KG1 (cell line): ENCODE measurements at places on chromosomes 13 and 19.

- no peak for DNase-seq
These were observed 318.8 kb downstream of the SLITRK1 start for GRCh38 chr13:83563499-83563898.

GRCh38 chr19:40348961-40349507 lies 539 bp downstream of the PLD3 start:
- DNase-seq = peak; percentile 5

DNA sequence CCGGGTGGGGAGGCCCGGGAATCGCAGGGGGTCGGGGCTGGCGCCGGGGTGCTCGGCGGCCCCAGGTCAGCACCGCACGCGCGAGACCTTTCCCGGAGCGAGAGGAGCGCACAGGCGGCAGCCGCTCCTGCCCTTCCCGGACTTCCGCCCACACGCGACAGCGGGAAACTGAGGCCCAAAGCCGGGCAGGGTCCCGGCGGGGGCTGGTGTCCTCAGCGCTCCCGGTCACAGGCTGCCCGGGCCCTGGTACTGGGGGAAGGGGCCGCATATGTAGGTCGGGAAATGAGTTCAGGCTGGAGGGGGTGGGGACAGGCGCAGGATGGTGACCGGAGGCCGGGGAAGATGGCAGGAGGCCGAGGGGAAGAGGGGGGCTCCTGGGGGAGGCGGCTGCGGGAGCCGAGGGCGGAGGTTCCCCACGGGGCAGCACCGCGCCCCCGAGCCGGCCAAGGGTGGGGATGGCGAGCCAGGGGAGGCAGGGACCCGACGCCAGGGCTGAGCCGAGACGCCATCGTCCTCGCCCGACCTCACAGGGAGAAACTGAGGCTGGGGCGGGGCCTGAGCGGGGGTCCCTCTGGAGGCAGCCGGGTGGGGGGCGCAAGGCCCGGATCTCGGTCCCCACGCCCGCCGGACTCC lies 662 bp downstream of the CBARP start:
- DNase-seq = no peak

- DNase-seq = no peak
These were observed 3.5 kb downstream of the SPINT2 start for GRCh38 chr19:38267761-38268483.

- no peak for DNase-seq
These were observed 75.1 kb downstream of the GNG7 start for GRCh38 chr19:2627319-2627829.

DNA sequence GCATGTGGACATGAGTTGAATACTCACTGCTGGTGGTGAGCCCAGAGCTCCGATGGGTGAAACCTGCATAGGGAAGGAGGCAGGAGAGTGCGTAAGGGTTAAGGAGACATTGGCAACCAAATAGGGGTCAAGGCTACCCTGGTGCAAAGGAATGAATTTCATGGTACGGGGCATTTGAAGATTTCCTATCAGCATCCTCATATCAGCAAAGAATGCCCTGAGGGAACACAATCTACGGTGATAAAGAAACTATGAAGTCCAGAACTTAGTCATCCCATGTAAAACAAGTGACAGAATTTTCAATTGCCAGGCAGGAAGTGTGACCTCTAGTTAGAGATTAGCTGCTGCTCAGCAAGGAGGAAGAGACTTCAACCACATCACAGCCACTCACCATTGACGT lies 64.9 kb downstream of the MBD3L1 start:
- no peak for DNase-seq

GRCh38 chr13:112481458-112481857 lies 105.3 kb downstream of the SPACA7 start:
- no peak for DNase-seq

GRCh38 chr19:35476149-35476548 lies 14.1 kb downstream of the KRTDAP start:
- DNase-seq = no peak

DNA sequence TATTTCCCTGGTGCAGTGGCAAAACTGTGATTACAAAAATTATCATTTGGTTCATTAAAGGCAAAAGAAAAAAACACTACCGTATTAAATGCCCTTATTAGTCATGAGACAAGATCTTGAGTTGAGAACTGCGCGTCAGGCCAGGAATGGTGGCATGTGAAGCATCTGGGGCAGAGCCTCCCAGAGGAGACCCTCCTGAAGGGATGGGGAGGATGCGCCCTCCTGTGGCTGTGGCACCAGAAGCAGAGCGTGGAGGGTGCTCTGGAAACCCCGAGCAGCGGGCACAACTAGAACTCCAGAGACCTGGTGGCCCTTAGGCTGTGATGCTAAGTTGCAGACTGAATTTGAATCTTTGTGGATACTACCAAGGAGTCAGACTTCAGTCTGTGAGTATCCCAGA lies 11.5 kb downstream of the CUL4A start:
- no peak for DNase-seq

GRCh38 chr13:102724923-102725322 lies 30.1 kb upstream of the METTL21C start:
- no peak for DNase-seq

DNA sequence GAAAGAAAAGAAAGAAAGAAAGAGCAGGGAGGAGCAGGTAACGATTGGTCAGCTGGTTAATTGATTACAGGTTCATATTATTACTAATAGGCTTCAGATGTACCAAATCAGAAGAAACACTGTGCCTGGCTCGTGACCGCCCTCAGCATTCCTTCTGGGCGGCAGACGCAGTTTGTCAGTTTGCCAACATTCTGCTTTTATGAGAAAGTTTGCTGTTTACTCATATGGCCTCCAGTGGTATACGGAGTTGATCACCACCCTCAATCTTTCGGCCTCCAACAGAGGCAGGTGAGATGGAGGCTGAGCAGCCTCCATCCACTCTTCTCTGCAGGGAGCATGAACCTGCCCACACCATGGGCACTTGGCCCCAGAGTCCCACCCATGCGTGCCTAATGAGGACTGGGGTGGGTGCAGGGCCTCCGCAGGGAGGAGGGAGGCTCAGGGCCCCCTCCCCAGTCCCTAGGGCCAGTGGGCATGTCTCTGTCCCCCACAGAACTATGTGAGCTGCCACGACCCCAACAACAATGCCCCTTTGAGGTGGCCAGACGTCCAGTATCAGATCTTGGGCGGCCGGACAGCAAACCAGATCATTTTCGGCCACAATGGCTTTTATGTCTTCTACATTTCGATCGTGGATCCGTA lies 8.8 kb downstream of the PRR22 start:
- no peak for DNase-seq

DNA sequence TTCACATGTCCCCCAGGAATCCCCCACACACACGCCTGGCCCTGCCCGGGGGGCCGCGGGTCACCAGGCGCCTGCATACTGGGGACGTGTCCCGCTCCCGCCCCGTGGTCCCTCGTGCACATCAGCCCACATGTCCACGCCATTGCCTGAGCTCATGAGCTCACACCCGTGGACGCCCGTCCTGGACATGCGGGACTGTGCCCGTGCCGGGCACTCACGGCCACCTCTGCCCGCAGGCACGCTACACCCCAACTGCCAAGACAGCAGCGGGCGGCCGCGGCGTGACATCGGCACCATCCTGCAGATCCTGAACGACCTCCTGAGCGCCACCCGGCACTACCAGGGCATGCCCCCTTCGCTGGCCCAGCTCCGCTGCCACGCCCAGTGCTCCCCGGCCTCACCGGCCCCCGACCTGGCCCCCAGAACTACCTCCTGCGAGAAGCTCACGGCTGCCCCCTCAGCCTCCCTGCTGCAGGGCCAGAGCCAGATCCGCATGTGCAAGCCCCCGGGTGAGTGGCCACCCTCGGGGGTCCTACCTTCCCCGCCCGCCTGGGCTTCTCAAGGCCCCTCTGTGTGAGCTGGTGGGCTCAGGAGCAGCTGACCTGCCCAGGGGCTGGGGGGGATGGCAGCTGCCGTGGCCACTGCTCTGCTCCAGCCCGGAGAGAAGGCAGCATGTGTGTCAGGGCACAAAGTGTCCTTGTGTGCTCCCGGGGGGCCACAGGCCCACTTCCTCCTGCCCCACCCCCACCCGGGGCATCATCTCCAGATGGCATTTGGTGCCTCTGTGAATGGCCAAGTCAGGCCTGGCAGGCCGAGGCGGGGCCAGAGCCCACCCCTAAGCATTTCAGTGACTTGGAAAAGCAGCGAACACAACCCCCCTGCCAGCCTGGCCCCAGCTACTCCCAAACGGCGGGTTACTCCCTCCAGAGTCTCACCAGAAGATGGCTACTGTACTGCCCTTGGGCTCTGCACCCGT lies 7.1 kb downstream of the MIDN start:
- DNase-seq = no peak

DNA sequence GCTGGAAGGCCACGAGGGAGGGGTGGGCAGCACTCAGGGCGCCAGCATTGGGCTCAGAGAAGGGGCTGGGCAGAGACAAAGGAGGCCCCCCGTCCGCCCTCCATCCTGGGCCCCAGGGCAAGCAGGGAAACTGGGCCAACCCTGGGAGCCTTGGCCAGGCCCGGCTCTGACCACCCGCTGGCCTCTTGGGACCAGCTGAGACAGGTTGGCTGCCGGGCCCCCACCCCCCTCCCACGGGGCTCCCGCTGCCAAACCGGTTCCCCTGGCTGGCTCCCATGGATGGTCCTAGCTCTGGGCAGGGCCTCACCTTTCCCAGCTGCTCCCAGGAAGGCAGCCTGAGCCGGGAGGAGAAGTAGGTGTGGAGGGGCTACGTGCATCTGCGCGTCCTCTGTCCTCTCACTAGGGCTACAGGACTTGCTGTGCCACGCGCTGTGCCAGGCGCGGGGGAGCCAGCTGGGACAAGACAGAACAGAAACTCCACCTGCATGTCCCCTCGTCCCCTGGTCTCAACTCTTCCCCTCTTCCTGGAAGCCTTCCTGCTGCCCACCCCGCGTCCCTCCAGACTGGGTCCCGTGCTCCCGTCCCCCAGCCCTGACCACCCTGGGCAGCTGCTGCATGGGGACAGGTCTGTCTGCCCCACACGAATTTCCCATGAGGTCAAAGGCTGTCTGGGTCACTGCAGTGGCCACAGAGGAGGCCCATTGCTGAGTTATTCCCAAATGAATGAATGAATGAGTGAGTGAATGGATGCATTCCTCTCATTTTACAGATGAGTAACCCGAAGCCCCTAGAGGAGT lies 29.1 kb upstream of the NCCRP1 start:
- DNase-seq = no peak

GRCh38 chr13:44664308-44664707 lies 88.2 kb upstream of the TSC22D1 start:
- no peak for DNase-seq

GRCh38 chr13:88752041-88752440 lies 1080.9 kb downstream of the SLITRK5 start:
- DNase-seq = no peak

GRCh38 chr19:29255912-29256311 lies 43.0 kb upstream of the UQCRFS1 start:
- DNase-seq = no peak

DNA sequence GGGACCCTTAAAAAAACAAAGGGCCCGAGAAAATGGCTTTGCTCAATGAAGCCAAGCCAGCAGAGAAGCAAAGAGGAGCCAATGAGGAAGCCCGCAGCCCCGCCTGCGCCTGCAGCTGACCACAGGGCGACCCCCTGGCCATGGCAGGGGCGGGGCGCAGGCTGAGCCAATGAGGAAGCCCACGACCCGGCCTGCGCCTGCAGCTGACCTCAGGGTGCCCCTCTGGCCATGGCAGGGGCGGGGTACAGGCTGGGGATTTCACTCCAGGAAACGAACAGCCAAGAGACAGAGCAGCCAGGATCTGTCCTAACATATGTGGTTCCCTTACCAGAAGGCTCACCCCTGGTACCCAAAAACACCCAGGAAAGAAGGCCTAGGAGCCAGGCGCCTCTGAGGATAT lies 101.4 kb downstream of the STK24 start:
- no peak for DNase-seq

GRCh38 chr19:16628984-16629691 lies 1.1 kb upstream of the MED26 start:
- DNase-seq = no peak

GRCh38 chr19:57720878-57721277 lies 6.5 kb downstream of the ZNF671 start:
- DNase-seq = no peak

GRCh38 chr13:29471551-29471950 lies 123.9 kb downstream of the SLC7A1 start:
- DNase-seq = no peak

DNA sequence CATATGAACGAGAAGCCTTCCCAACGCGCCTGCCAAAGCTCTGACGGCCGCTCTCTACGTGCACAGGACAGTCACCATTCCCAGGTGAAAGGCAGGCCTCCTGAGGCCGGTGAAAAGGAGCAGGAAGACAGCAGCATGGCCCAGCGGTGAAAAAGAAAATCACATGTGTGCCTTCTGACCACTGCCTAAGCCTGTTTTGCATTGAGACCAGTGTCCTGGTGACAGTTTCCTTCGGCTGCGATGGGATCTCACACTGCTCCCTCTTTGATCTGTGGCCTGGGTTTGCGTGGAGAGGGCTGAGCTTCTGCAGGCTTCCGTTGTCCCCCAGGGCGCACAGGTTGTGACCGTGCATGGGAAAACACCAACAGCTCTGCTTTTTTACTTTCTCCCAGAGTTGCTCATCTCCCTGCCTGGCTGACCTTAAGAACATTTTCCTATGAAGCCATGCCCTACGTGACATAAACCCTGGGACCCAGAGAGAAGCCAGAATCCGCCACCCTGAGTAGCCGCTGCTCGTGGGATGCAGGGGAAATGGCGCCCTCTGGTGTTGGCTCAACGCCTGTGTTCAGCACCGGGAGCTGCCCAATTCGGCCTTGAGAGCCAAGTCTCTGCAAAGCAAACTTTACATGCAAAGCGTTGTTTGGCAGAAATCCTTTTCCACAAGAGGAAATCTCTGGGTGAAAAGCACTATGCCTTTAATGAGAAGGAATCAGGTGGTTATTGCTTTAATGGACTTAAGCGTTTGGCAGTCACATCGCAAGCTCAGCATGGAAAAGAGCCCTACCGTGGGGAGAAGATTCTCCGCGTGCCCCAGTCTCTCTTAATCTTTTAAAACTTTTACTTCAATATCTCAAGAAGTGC lies 112.2 kb upstream of the GPR12 start:
- peak; percentile 14 for DNase-seq

- no peak for DNase-seq
These were observed 1.2 kb downstream of the CADM4 start for GRCh38 chr19:43638214-43638994.

DNA sequence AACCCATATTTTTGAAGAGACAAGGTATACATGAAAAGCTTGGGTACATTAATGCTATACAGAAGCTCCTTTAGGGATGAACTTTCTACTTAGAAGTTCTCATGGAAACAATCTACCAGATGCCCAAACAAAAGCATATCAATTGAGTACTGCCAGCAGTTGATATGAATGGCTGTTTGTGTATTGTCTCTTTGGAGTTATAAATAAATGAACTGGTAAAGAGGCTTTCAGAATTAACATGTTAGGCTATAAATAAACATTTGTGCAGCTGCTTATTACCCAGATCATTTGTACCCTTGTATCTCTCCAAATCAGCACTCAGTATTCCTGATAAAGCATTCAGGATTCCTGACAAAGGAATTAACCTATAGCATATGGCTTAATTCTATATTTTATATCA lies 418.9 kb downstream of the FGF14 start:
- no peak for DNase-seq

DNA sequence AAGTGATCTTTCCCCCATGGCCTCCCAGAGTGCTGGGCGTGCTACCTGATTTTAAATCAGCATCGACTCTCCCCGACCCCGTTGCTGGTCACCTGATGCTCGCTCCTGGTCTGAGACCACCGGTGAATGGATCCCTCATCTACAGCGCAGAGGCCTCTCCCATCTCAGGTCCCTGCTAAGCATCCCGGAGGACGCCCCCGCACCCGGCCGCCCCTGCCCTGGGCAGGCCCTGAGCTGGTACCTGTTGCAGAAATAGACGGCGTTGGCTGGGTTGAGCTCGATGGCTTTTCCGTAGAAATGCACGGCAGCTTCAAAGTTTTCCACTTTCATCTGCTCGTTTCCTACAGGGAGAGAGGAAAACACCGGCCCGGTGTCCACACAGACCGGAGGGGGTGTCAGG lies 18.1 kb downstream of the SGTA start:
- no peak for DNase-seq

- no peak for DNase-seq
These were observed 66.6 kb downstream of the SPRYD7 start for GRCh38 chr13:49869519-49869918.
